ENCODE measurements at places on chromosomes 7 and 10. TPM values are rescaled to one million over a fixed set of nuclear protein-coding genes. Genes with fewer than 3 reads are reported as not detected.

DNA sequence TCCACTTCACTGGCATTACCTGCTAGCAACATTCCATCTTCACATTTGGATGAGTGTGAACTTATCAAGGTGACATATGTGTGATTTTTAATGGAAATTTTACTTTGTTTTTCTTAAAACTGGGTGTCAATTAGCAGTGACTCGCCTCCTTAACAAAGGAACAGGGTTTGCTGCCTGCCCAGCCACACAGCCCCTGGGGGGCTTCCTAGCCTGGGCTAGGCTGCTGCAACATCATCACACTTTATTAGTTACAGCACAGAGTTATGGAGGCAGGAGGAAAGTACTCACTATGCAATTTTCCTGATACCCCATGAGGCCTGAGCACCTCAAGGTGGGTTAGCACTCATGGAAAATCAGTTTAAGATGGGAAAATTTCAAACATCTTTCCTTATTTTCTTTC lies 861.3 kb downstream of the NRG3 start:
- H3K27ac ChIP-seq, result no peak overlapping the region
- no peak overlapping the region for H3K4me3 ChIP-seq
- no peaks in the 10 kb centered on the region for H3K4me1 ChIP-seq
- no peaks in the 10 kb centered on the region for H3K36me3 ChIP-seq

GRCh38 chr7:12397671-12398070 lies 6.0 kb downstream of the VWDE start:
- H3K4me1 ChIP-seq, result peaks cover under 1% of the 10 kb centered on the region
- DNase-seq, result no peak
- no peak overlapping the region for H3K27ac ChIP-seq
- no peaks in the 10 kb centered on the region for H3K36me3 ChIP-seq

- H3K4me3 ChIP-seq, result peak overlapping the region; percentile 21
- H3K27me3 ChIP-seq, result no peaks in the 10 kb centered on the region
- DNase-seq, result peak; percentile 74
Measured at GRCh38 chr7:96285579-96285978, 36.3 kb downstream of the SLC25A13 start.

GRCh38 chr10:30542001-30542894 lies 87.3 kb downstream of the LYZL2 start:
- H3K4me3 ChIP-seq, result no peak overlapping the region
- no peaks in the 10 kb centered on the region for H3K36me3 ChIP-seq
- no peaks in the 10 kb centered on the region for H3K27me3 ChIP-seq
- H3K27ac ChIP-seq, result no peak overlapping the region

- peak; percentile 63 for DNase-seq
- H3K27ac ChIP-seq, result no peak overlapping the region
- H3K27me3 ChIP-seq, result no peaks in the 10 kb centered on the region
- H3K4me3 ChIP-seq, result no peak overlapping the region
- H3K4me1 ChIP-seq, result no peaks in the 10 kb centered on the region
Measured at GRCh38 chr10:80046629-80047441, 31.6 kb upstream of the TMEM254 start.

DNA sequence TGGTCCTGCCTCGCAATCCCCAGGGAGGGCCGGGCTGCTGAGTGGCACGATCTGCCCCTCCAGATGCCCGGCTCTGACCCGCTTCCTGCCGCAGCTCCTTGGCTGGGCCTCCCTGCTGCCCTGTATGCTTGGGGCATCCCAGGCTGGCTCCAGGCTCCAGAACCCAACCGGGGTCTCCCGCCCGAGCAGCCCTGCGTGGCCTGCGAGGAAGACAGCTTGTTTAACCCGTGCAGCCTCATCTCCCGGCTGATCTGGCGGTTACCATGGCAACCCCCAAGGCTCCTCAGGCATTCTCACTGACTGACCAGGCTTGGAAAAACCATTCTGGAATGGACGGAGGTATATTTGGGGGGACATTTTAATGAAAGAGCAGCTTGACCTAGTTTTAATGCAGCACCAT lies 232.4 kb upstream of the MYO3A start:
- no peak for DNase-seq
- no peaks in the 10 kb centered on the region for H3K4me1 ChIP-seq
- no peaks in the 10 kb centered on the region for H3K27me3 ChIP-seq
- H3K27ac ChIP-seq, result no peak overlapping the region
- H3K36me3 ChIP-seq, result no peaks in the 10 kb centered on the region

ZNF746 gene
- 14.5 TPM for polyA plus RNA-seq

ELOVL3 gene
- polyA plus RNA-seq, result not detected

PLXDC2 gene
- polyA plus RNA-seq, result not detected

LHFPL3 gene
- not detected for polyA plus RNA-seq

PPP2R2D gene
- polyA plus RNA-seq, result 25.7 TPM

Data from CD4-positive, alpha-beta memory T cell (primary cell).